NCI-H2029 treated with DMSO at 0.1 percent for 48 hours (cell line): ENCODE measurements at places on chromosomes 6 and 20.

DNA sequence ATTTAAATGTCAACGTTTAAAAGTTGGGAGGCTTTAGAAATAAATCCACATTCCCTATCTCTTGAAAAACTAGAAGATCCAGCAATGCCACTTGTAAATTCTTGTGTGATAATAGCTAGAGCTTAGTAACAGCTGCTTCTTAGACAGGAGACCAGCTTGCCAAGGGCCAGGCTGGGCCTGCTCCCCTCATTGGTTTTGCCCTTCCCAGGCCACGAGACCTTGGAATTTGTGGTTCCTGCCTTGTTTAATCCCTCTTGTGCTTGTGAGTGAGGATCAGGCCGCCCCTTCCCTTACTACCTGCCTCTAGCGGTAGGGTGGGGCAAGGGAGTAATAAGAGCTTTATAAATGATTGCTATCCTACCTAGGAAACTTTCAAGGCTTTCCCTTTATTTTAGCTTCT lies 363.5 kb downstream of the SYNE1 start:
- DNase-seq: no peak

- DNase-seq: no peak
These were observed 19.2 kb upstream of the BPIFB1 start for GRCh38 chr20:33263784-33264183.

GRCh38 chr6:35716798-35717197 lies 20.0 kb upstream of the ARMC12 start:
- no peak for DNase-seq

DNA sequence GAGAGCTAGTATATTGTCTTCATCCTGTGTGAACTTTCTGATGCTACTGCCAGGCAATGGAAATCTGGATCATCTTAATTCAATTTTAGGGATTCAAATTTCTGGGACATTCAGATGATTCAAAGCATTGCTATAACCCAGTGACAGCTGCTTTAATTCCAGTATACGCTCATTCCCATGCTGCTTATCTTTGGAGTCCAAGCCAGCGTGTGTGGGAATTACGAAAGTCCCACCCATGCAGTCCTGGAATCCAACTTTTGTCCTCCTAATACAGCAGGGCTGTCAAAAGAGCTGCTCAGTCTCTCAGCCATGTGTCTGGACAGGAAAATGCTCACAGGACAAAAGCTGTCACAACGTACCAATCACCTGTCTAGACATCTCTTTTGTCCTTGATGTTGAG lies 219.8 kb downstream of the LAMA2 start:
- no peak for DNase-seq

DNA sequence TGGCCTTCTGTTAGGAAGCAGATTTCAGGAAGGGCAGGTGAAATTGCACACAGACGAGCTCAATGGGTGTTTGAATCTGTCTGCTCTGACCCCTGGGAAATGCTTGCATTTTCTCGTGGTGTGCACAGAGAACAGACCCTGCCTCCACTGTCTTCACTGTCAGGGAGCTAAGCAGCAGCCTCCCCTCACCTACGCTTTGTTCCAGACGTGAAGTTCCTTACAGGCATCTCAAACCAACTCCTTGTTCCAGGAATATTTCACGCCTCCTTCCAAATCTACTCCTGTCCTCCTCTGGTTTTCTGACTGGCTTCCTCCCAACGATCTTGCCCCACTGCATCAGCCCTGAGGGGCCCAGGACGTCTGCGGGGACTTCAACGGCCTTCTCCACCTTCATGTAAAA lies 13.7 kb downstream of the DACT2 start:
- DNase-seq: no peak

GRCh38 chr6:101489456-101489855 lies 95.9 kb downstream of the GRIK2 start:
- DNase-seq: no peak

GRCh38 chr6:53915026-53915691 lies 120.4 kb downstream of the LRRC1 start:
- no peak for DNase-seq

- no peak for DNase-seq
These were observed 135.3 kb upstream of the DEFB112 start for GRCh38 chr6:50185006-50185405.

DNA sequence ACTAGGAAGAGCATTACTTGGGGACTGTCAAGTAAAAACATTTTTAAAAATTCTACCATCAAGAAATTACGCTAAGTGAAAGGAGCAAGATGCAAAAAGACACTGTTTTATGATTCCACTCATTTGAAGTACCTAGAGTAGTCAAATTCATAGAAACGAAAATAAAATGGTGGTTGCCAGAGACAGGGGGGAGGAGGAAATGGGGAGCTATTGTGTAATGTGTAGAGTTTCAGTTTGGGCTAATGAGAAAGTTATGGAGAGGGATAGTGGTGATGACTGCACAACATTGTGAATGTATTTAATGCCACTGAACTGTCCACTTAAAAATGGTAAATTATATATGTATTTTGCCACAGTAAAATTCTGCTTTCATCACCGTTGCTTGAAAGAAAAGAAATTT lies 83.8 kb downstream of the UST start:
- DNase-seq: no peak

DNA sequence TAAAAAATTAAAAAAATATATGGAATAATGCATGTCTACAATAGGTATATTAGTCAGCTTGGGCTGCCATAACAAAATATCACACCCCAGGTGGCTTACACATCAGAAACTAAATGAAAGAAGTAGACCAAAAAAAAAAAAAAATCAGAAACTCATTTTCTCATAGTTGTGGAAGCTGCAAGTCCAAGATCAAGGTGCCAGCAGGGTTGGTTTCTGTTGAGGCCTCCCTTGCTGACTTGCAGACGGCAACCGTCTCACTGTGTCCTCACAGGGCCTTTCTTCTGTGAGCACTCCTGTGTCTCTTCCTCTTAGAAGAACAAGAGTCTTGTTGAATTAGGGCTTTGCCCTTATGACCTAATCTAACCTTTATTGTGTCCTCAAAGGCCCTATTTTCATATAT lies 11.4 kb upstream of the GDAP1L1 start:
- DNase-seq: no peak

DNA sequence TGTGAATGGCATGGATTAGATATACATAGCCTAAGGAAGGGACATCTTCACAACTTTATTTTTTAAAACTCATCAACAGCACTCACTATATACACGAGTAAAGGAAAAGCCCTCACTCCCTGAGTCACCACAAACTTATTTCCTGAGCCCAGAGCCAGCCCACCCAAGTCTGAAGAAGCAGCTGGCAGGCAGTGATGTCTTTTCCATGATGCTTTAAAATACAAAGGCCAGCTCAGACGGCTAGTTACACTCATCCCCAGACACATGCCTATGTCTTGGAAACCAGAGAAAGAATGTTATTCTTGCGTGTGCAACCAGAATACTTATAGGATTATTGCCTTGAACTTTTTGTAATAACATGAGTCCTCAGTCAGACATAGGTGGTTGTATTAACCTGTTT lies 114.4 kb downstream of the ADGRG6 start:
- no peak for DNase-seq

- DNase-seq: no peak
These were observed 361.1 kb downstream of the ZFAND3 start for GRCh38 chr6:38180586-38180985.

DNA sequence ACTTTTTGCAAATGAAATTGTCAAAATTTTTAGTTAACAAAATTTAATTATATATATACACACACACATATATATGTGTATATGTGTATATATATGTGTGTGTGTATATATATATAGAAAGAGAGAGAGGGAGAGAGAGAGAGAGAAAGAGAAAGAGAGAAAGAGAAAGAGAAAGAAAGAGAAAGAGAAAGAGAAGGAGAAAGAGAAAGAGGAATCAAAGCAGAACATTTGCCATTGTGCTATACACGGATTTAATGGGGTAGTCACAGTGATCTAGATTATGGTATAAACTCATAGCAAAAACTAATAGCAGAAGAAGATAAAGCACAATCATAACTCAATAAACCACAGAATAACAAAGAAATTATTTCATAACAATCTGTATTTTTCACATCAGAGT lies 126.7 kb downstream of the DST start:
- no peak for DNase-seq

DNA sequence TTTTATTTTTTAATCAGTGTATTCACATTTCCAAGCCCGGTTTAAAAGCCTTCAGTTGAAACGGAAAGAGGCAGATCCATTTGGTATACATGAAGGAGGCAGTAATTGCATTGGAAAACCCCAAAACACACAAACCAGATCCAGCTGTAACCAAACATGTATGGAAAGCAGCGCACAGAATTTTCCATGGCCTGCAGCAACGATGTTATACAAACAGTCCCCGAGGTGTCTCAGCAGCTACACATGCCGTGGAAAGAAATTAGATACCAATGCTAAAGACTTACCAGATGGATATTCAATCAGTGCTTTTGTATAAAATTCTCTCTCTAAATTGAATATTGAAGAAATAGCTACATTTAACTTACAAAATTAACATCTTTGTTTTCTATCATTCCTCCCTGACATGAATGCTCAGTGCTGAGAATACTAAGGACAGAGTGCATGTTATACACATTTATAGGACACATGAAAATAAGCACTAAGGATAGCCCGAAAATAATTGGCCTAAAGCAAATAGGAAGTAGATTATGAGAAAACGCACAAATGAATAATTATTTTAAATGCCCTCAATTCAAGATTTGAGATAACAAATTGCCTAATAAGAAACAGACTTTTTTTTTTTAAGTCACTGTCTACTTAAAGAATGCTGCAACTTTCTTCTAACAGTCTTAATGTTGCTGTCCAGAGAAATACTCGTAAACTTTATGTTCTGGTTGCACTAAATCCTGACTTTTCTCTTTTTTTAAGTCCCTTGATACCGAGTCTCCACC lies 713.1 kb downstream of the HDGFL1 start:
- DNase-seq: no peak

DNA sequence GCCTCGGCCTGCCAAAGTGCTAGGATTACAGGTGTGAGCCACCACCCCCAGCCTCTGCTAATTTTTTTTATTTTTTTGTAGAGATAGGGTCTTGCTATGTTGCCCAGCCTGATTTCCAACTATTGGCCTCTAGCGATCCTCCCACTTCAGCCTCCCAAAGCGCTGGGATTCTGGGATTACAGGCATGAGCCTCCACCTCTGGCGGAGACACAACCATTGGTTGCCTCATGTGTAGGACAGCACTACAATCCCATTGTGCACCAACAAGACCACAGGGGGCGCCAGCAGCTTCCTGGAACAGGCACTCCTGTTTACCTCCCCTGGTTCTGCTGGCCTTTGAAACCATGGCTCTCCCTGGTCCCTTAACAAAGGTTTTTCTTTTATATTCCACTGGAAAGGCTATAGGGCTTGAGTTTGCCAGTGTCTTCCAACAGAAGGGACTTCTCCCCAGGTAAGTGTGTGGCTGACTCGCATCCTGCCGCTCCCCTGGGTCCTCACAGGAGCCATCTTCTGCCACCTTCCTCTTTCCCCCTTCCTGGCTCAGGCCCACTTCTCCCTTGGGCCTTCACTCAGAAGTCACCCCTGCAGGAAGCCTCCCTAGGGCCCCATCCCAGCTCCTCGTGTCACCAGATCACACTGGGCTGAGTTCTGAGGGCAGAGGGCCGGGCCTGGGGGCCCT lies 39.2 kb upstream of the TLDC2 start:
- peak; percentile 24 for DNase-seq

- no peak for DNase-seq
These were observed 18.8 kb downstream of the MAP3K5 start for GRCh38 chr6:136773473-136773796.

DNA sequence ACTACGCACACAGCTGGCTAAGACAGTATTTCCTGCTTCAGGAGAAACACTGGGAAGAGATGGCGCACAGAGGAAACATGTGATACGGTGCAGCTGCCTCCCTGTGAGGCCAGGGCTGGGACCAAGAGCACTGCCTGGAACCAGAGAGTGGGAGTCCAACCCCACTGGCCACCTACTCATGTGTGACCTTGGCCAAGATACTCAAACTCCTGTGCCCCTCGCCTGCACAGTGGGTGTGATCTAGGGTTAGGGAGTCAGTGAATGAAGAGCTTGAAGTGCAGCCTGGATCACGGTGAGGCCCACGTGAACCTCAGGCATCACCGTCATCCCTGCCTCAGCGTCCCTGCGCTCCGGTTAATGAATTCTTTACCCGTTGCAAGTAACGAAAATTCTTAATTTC lies 41.7 kb upstream of the MPC1 start:
- no peak for DNase-seq

DNA sequence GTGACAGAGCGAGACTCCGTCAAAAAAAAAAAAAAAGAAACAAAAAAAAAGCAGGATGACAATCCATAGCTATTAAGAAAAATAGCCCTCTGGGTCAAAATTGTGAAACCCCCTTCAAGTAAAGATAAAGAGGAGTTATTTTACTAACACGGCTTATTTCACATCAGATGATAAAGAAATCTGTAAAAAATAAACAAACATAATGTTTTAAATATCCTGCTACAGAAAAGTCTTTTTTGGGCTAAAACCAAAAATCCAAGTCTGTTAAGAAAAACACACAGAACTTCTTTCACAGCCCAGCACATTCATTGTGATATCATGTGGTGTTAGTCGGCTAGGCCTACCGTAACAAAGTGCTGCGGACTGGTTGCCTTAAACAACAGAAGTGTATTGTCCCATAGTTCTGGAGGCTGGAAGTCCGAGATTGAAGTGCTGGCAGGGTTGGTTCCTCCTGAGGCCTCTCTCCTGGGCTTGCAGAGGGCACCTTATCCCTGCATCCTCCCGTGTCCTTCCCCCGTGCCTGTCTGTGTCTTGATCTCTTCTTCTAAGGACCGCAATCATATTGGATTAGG lies 239.2 kb upstream of the TAB2 start:
- no peak for DNase-seq

DNA sequence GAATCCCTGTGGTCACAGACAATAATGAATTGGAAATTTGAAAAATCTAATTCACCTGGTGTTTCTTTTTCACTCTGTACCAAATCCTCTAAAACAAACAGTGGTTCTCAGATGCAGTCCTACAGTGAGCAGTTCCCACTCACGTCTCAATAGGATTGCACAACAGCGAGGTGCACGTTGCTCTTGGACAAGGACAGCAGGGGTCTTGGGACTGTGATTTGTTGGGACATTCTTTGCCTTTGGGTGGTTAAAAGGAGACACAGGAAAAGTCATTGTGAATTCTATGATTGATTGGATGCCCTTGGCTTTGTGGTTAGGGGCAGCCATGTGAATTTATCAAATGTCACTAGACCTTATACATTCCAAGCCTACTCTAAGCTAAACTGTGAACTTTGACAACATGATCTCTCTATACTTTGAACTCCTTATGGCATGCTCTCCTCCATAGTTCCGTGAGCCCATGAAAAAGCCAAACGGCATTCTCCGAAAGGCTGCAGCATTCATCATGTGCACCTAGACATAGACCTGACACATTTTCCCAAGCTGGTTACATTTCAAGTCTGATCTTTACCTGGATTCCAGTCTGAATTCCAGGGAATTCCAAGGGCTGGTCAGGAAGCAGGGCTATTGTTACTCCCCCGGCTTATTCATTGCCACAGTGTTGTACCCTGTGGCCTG lies 647 bp downstream of the UNC93A start:
- DNase-seq: no peak

- no peak for DNase-seq
These were observed 18.6 kb downstream of the FYN start for GRCh38 chr6:111854683-111855082.

- no peak for DNase-seq
These were observed 49.6 kb downstream of the FOXO3 start for GRCh38 chr6:108610270-108610839.

GRCh38 chr6:105900125-105900937 lies 185.8 kb upstream of the PRDM1 start:
- DNase-seq: no peak
